ENCODE measurements at places on chromosomes 1 and 21.

DNA sequence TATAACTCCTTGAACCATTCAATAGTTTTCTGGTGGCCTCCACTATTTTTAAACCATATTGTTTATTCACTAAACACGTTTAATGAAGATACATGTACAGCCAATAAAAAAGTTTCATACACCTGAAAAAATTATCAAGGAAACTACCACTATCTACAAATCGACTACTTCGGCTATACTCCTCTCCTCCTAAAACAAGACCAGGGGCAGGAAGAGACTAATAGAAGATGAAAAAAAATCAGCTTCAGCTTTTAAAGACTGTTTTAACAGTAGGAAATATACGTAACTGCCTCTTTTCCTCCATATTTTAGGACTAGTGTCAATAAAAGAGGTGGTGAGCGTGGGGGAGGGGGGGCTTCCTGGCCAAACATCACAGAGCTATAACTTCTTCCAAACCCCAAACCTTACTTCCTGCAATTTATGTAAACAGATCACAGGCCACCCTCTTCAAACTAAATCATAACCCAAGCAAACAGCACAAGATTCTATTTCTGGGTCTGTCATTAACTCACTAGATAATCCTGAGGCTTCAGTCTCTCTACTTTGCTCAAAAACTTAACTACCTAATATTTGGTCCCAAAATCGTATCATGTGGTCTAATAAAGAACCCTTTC is 15.1 kb downstream of the FOXJ3 start:
- peak; percentile 7 for DNase-seq

GRCh38 chr1:201214886-201215285 is 24.3 kb downstream of the IGFN1 start:
- DNase-seq = no peak

DNA sequence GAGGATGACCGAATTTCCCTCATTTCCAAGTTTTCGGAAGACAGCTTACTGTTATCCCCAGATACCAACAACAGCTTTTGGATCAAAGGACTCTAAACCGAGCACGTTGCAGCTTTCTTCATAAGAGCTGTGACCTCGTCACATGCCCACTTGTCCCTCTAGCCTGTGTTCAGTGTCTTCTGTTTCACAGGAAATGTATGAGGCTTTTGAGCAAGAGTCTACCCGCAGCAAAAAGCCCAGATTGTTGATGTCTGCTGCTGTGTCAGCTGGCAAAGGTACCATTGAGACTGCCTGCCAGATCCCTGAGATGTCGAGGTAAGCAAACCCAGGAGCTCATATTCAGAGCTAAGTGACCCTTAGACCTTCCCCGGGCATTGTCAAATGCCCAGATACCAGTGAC is 24.1 kb downstream of the CHI3L2 start:
- DNase-seq = no peak

DNA sequence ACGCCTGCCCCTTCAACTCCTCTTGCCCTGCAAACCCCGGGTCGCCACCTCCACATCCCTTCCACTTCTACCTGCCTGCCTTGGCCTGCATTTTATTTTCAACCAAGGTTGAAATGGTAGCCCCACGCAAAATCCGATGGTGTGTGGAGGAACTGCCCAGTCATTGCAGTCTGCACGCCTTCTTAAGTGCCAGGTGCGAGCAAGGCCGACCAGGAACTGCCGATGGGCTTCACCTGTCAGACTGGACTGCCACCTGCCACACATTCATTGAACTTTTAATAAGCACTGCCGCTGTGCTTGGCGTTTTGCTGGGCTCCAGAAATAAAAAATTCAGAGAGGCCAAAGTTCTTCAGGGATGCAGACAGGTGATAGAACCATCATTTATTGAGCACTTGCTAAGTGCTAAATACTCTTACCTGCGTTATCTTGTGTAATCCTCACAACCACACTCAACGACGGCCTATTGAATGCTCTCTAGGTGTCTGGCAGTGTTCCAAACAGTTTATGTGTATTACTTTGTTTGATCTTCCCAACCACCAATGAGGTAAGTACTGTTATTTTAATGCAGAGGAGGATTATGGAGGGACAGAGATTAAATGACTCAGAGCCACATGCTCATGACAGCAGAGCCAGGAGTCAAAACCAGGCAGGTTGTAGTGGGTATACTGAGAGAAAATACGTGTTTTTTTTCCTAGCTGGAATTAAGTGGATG is 36.2 kb downstream of the CACHD1 start:
- DNase-seq = no peak

Measured in activated CD8-positive, alpha-beta memory T cell treated with anti-CD3 and anti-CD28 coated beads for 1 hour (primary cell).